Fibroblast of skin of back (primary cell): ENCODE measurements at places on chromosomes 1 and 21.
A peak's percentile ranks its signal among the peaks of the same experiment; 100 is the strongest.

GRCh38 chr1:234538930-234539649 is 60.1 kb upstream of the TARBP1 start:
- DNase-seq, result no peak

DNA sequence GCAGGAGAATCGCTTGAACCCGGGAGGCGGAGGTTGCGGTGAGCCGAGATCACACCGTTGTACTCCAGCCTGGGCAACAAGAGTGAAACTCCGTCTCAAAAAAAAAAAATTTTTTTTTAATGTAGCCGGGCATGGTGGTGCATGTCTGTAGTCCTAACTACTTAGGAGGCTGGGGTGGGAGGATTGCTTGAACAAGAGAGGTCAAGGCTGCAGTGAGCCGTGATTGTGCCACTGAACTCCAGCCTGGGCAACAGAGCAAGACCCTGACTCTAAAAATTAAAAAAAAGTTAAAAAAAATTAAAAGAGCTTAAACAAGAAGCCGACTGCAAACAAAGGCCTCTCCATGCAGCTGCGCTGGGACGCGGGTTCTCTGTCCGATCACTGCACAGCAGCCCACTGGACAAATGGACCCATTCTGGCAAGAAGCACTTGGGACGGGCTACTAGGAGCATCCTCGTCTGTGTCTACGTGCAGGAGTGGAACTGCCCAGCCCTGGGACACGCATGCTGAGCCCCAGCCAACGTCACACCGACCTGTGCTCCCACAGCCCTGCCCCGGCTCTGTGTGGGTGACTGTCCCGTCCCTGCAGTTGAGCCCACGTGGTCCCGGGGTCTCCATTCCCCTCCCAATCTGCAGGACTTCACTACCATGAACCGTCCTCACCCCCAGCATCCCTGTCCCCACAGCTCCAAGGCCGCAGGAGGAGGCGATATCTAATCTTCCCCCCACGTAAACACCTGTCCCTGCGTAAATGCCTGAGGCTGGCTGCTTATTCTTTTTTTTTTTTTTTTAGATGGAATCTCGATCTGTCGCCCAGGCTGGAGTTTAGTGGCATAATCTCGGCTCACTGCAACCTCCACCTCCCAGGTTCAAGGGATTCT is 12.3 kb downstream of the SLC35E2B start:
- no peak for DNase-seq

GRCh38 chr21:39152271-39152670 is 31.0 kb downstream of the PSMG1 start:
- no peak for DNase-seq

- no peak for DNase-seq
Observed at GRCh38 chr1:39413902-39414528, 77.4 kb upstream of the BMP8A start.

DNA sequence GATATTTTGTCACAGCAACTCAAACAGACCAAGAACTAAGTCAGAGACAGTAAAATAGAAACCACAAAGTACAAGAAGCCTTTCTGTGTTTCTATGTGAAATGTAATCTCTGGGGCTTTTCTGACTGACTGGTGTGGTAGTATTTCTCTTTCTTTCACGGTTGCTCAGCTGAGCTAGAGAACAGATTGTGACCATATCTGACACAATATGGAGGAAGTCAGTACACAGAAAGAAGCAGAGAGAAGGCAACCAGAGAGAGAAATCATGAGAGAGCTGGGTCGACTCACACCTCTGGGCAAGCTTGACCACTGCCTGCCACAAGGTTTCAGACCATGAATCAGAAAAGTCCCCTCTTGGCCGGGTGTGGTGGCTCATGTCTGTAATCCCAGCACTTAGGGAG is 208.9 kb upstream of the GREM2 start:
- DNase-seq, result no peak

GRCh38 chr21:44329971-44330681 is 9.1 kb downstream of the CFAP410 start:
- no peak for DNase-seq

DNA sequence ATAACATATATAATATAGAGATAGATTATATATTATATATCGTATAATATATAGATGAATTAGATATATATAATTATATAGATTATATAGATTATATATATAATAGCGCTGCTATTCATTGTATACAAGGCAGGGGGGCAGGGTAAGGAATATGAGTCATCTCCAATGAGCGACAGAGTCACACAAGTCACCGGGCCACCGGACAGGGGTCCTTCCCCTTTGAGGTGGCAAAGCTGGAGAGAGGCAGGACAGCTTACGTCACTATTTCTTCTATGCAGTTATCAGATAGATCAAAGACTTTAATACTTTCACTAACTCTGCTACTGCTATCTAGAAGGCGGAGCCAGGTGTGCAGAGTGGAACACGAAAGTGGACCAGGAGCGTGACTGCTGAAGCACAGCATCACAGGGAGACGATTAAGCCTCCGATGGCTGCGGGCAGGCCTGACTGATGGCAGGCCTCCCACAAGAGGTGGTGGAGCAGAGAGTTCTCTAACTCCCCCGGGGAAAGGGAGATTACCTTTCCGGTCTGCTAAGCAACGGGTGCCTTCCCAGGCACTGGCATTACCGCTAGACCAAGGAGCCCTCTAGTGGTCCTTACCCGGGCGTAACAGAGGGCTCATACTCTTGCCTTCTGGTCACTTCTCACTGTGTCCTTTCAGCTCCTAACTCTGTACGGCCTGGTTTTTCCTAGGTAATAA is 2154.7 kb downstream of the MRPL39 start:
- DNase-seq, result peak; percentile 0

DNA sequence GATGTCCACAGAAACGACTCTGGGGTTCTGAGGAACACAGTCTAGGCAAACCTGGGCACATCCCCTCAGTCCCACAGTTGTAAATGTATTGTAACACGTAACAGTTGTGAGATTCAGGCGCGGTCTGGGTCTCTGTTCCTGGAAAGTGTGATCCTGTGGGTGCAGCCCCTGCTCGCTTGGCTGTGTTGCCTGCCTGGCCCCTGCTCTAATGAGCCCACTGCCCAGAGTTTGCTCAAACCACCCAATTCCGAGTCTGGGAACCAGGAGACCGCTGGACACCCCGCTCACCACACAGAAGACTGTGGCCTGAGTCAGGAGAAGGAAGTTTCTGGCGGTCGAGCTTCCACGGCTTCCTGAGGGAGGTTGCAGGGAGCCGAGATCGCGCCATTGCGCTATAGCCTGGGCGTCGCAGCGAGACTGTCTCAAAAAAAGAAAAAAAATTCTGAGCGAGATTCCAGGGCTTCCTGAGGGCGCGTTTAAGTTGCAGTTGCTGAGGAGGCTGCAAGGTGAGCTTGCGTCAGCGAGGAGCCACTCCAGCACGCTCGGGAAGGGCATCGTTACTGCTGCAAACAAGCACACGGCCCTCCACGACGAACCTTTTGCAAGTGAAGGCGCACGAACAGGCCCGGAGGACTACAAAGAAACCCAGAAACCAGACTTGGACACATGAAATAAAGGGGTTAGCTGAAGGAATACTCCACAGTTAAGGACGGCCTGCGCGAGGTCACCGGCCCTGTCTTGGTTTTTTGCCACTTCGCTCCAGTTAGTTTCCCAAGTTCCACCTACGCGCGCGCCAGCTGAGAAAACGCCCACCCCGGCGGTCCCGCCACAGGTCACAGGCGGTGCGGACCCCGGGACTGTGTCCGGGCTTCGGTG is 1.1 kb downstream of the C21orf58 start:
- peak; percentile 48 for DNase-seq

GRCh38 chr1:226121587-226122400 is 59.3 kb downstream of the H3-3A start:
- peak; percentile 44 for DNase-seq

DNA sequence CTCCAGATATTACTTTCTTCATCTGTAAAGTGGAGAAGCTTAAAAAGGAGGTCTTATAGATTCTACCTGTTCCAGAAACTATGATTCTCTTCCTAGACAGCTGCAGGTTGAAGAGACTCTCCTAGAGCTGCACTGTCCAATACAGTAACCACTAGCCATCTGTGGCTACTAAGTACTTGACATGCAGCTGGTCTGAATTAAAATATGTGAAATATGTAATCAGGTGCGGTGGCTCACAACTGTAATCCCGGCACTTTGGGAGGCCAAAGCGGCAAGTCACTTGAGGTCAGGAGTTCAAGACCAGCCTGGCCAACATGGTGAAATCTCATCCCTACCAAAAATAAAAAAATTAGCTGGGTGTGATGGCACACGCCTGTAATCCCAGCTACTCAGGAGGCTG is 15.8 kb downstream of the APP start:
- no peak for DNase-seq

GRCh38 chr1:173866413-173867115 is 1.2 kb downstream of the GAS5 start:
- no peak for DNase-seq

DNA sequence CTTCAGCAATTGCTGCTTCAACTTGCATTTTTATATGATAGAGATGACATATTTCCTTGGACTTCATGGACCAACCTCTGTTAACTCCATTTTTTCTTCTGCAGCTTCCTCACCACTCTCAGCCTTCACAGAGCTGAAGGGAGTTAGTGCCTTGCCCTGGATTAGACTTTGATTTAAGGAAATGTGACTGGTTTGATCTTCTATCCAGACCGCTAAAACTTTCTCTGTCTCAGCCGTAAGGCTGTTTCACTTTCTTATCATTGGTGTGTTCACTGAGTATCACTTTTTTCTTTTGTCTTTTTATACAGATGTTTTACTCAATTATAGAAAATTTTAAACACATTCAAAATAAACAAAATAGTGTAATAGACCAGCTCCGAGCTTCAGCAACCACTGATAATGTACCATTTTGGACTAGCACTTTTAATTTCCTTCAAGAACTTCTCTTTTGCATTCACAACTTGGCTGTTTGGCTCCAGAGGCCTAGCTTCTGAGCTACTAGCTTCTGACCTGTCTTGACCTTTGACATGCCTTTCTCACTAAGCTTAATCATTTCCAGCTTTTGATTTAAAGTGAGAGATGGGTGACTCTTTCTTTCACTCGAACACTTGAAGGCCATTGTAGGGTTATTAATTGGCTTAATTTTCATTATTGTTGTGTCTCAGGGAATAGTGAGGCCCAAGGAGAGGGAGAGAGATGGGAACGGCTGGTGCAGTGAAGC is 9.3 kb downstream of the NEK7 start:
- DNase-seq, result no peak

DNA sequence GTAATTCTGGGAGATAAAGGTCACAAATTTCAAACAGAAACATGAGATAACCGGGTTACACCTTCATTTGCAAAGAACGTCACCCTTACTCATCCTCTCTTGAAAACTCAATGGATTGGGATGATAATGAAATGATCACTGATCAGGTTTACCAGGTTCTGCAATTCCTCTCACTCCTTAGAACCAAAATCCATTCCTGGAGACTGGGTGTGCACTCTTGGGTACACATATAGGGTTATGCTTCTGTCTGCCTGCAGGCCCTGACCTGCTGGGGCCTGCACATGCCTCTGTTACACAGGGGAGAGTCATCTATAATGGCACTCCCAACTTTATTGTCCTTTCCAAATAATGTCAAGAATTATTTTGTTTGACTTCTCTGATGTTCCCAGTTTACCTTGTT is 8.3 kb downstream of the SUSD4 start:
- no peak for DNase-seq

DNA sequence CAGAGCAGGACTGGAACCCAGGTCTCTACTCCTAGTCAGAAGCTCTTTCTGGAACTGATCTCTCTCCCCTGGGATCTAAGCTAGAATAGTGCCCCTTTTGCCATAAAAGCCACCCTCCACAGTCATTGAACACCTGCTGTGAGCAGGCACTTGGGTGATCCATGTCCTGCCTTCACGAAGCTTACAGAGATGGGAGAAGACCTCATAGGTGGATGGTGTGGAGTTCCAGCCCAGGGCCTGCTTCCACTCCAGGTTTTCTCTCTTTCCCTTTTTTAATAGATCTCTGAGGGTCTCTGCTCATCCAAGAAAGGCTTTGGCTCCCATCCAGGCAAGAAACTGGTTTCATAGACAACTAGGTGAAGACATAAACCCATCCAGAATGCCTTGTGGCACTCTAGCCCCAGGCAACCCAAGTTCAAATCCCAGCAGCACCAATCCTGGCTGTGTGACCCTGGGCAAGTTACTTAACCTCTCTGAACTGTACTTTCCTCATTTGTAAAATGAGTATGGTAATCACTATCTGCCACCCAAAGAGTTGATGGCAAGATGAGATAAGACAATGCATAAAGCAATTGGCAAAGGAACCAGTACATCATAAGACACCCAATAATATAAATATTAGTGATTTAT is 46.4 kb upstream of the TMEM51 start:
- no peak for DNase-seq

DNA sequence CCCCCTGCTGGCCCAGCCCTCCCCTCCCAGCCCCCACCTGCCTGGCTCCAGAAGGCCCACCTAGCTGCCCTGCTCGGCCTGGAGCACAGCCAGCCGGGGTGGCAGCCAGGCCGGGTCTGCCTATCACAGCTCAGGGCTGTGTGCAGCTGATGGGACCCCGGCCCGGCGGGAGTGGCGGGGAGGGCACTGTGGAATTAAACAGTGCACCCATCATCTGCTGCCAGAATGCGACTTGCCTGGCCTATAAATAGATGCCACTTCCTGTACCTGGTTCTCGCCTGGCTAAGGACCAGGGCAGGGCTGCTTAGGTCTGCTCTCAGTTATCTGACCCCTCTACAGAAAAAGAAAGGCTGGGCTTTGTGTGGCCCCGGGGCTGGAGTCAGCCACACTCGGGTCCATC is 98.2 kb upstream of the VAMP3 start:
- DNase-seq, result no peak

DNA sequence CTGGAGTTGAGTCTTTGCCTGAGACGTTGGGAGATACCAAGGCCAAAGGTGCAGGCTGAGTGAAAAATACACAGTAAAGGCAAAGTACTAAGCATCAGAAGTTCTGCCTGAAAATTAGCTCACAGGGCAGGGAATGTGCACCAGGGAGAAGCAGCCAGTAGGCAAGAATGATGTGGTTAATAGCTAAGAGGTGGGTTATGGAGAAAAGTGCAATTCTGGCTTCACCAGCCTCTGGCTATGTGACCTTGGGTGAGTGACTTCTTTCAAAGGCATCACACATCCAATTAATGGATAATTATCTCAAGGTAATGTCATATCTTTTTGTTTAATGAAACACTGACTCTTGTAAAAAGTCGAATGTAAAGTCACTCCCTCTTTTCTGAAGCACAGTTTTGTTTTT is 230.7 kb upstream of the FGGY start:
- DNase-seq, result no peak

DNA sequence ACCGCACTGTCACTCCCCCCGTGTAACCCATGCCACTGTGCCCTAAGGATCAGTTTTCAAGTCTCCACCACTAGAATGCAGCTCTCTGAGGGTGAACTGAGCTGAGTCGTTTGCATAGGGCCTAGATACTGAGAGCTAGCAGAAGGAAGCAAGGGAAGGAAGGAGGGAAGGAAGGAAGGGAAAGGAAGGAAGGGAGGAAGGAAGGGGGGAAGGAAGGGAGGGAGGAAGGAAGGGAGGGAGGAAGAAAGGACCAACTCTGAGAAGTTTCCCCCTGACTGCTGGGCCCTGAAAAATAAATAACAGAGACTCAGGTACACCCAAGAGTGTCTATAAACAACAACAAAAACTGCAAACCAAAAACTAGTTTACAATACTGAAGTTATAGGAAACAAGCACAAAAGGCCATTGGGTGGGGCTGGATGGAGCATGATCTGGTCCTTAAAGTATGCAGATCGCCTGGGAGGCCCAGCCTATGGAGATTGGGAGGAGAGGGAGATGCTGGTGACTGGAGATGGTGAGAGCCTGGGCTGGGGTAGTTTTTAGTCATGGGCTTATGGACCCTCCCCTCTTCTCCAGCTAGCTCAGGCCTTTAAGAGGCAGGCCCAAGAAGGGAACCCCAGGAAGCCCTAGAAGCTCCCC is 1.7 kb upstream of the MRPS15 start:
- DNase-seq, result peak; percentile 63

- DNase-seq, result peak; percentile 40
Observed at GRCh38 chr1:41673806-41674205, 189.3 kb upstream of the EDN2 start.

GRCh38 chr1:212769459-212770167 is 22.0 kb downstream of the NSL1 start:
- no peak for DNase-seq
